Stimulated activated naive CD8-positive, alpha-beta T cell treated with anti-CD3 and anti-CD28 coated beads, Interleukin-15, amount 100 ng/mL, for 72 hours (primary cell): ENCODE measurements at places on chromosomes 7 and 10.
A peak's percentile ranks its signal among the peaks of the same experiment; 100 is the strongest.

DNA sequence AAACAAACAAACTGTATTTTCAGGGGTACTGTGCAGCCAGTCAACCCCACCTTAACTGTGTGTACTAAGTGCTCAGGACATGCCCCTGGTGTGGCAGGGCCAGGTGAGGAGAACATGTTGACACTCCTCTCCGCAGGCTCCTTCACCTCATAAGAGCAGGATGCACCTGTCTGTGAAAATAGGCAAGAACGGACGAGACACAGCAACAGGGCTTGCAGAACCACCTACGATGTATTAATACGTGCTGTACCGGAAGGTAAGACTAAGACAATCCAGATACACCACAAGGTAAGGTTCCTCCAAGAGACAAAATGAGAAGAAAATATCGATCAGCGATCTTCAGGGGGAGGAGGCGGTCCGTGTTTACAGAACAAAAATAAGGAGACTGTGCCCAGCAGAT lies 65.8 kb upstream of the CAMK2B start:
- DNase-seq = no peak

DNA sequence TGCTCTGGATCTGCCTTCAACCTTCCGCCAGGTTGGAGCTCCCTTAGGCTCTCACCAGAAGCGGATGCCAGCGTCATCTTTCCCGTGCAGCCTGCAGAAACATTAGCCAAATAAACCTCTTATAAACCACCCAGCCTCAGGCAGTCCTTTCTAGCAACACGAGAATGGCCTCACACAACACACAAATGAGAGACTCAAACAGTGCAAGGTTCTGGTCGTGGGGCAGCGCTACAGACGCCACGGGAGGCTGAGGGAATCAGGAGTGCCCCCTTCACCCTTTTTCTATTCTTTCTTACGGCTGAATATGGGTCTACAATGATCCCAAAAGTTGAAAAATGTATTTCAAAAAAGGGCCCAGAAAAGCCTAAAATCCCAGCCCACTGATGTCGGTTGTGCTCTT lies 96.4 kb downstream of the FOXL3 start:
- no peak for DNase-seq

- DNase-seq = no peak
These were observed 43.1 kb upstream of the KDM7A start for GRCh38 chr7:140219672-140220524.

DNA sequence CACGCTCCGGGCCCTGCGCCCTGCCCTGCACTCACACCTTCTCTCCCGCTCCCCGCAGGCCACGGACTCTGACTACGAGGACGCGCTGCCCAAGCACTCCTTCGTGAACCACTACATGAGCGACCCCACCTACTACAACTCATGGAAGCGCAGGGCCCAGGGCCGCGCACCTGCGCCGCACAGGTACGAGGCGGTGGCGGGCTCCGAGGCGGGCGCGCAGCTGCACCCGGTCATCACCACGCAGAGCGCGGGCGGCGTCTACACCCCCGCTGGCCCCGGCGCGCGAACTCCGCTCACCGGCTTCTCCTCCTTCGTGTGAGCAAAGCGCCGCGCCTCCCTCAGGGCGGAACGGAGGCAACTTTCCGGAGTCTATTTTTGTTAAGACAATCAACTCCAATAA lies 417.0 kb upstream of the FOXK1 start:
- DNase-seq = peak; percentile 1

GRCh38 chr7:38628630-38629385 lies 2.4 kb downstream of the AMPH start:
- DNase-seq = no peak

- DNase-seq = no peak
These were observed 773.5 kb downstream of the XPNPEP1 start for GRCh38 chr10:109149666-109150350.

- no peak for DNase-seq
These were observed 52.3 kb upstream of the MSMB start for GRCh38 chr10:46098386-46098785.

GRCh38 chr7:111886233-111886632 lies 320.0 kb downstream of the DOCK4 start:
- DNase-seq = no peak

DNA sequence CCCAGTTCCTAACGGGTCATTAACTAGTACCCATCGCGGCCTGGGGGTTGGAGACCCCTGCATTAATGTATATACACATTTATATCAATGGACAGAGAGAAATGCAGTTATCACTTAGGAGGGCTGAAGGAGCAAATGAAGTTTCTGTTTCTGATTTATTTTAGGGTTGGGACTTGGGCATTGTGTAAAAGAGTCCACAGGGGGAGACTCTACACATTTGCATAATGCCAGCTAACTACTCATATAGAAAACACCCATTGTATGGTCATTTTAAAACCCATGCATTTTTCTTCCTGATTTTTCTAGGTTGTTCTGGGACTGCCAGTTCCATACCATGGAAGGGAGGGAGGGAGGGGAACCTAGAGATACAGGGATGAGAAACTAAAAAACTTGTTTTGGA lies 23.5 kb downstream of the BCCIP start:
- no peak for DNase-seq

DNA sequence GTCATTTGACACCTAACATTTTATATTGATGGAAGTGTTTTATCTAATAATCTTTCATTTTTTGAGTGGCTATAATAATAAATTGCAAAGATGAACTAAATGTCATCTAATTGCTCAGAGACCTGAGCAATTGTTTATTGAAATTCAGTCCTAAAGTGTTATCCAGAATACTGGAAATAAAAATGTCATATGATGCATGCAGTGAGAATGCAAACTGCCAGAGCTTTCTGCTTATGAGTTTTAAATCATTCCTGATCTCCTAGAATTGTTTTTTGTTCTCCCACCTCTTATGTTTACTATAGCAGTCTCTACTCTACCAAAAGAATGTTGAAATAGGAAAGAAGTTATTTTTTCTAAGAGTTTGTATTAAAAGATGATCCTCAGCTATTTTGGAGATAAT lies 116.7 kb downstream of the FOXP2 start:
- DNase-seq = no peak

DNA sequence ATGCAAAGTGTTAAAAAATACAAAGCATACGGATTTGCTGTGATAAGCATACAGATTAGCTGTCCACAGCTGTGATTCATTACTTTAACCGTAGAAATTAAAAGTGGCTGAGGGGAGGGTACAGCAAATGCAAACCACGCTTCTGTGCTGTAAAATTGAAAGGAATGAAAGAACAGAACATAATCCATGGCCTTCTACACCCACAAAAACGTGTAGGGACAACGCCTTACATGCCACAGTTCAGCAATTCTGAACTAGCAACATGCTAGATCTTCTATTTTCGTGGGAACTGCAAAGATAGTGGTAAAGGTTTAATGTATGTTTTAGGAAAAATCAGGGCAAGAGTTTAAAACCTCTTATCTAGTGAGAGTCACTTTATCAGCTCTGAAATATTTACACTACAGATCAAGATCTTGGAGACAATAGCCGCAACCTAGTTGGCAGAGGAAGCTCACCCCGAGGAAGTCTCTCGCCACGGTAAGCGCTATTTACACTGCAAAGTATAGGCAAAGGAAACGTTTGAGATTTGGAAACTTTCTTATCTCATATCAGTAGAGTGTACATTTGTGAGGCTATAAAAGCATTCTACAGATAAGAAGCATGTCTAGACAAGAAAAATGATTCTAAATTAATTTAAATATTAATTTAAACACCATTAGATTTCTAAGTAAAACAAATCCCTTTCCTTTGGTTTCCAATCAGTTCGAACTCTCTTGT lies 193.6 kb downstream of the MLLT10 start:
- DNase-seq = no peak
